ENCODE measurements at places on chromosomes 5 and 9. TPM values are rescaled to one million over a fixed set of nuclear protein-coding genes. Genes with fewer than 3 reads are reported as not detected.

DNA sequence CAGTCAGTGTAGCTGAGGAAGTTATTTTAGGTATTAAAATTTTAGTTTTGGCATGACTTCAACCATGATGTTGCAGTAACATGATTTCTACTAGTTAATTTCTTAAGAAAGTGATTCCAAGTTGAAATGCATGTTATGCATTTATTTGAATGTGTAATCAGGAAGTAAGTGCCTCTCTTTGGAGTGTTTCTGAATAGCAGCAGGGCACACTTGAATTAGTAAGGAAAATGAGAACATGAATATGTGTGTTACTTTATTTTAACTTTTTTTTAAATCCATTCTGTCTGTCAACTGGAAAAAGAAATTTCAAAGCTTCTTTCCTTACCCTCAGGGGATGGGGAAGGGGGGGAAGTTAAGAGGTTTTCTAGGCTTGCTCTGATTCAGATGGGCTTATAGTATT lies 40.4 kb downstream of the CTNNA1 start:
- DNase-seq, result no peak

DNA sequence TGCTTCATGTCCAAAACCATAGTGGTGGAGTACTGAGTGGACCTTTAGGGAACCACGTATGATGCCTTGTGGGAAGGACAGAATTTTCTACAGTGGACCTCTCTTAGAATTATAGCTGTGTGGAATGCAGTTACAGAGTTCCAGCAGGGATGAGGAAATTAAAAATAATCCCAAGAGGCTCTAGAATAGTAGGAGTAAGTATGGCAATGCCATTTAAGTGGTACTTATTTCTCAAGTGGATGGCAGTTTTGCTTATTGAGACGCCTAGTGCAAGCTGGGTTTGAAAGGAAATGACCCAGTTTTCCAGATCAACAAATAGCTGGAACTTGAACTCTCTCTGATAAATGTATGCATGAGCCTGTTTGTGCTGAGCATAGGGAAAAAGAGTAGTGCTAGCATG lies 431.6 kb downstream of the PRR16 start:
- no peak for DNase-seq

DNA sequence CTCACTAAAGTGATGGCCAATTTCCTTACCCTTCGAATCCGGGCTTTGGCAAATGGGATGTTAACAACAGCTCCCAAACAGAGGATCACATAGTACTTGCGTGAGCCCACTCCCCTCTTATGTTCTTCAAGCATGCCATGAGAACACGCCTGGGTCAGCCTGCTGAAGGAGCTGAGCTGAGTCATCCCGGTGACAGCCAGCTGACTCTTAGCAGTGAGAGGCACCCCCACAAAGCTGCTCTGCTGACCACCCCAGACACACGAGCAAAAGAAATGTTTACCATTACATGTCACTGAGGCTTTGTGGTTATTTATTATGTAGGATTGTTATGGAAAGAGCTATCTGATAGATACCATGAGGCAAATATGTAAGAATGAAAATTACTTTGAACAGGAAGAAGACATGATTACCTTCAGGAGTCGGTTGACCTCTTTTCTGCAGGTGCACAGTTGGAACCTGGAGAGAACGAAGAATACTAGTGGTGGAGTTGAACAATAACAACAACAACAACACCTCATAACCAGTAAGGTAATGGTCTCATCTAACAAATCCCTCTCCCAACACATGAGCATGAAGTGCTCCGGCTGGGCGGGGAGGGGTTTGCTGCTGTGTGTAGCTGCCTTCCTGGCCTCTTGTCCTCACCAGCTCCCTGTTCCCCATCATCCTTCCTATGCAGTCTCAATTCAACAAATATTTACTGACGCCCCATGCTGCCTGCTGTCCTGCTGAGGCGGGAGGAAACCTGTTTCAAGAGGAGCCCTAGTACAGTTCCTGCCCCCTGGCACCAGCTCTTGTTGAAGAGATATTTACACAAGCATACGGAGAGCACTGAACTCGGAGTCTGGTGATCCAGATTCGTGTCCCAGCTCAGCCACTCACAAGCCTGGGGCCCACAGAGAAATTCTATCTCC lies 69.4 kb upstream of the LHFPL2 start:
- DNase-seq, result peak; percentile 40

DNA sequence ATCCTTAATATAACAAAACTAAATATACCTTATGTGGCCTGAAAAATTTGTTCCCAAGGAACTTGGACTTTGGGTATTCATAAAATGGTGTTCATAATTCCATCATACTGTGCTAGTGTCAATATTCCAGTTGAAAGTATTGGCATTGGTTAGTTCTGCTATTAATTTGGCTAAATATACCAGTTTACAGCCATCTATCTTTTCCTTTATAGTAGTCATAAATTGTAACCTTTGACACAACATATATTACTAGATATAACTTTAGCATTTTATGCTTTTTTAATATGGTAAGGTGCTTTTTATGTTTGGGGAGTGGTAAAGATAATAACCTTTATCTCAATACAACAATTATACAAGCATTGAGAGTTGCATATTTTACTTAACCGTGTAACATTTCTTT lies 23.7 kb downstream of the SPATA31D1 start:
- DNase-seq, result no peak

GRCh38 chr5:56567278-56567677 lies 248.1 kb upstream of the MAP3K1 start:
- no peak for DNase-seq

GRCh38 chr5:131382407-131383395 lies 118.8 kb downstream of the CDC42SE2 start:
- peak; percentile 87 for DNase-seq

DNA sequence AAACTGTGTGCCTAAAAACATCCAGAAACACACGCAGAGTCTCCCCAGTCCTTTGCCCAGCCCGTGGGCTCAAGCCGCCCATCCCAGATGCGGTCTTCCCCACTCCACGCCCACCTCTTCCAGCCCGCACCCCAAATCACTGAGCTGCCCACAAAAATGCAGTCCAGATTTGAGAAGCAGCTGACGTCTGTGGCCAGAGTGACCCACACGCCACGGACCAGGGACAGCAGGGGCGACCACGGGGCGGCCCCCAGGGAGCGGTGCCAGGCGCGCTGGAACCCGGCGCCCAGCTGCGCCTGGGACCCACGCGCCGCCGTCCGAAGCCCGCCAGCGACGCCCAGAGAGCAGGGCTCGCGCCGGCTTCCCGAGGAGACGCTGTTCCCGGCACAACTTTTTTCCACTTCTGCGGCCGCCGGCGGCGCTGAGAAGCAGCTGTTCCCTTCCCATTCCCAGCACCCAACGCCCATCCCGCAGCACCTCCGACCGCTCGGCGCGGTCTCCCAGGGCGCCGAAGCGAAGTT lies 674 bp downstream of the LHFPL2 start:
- DNase-seq, result no peak

DNA sequence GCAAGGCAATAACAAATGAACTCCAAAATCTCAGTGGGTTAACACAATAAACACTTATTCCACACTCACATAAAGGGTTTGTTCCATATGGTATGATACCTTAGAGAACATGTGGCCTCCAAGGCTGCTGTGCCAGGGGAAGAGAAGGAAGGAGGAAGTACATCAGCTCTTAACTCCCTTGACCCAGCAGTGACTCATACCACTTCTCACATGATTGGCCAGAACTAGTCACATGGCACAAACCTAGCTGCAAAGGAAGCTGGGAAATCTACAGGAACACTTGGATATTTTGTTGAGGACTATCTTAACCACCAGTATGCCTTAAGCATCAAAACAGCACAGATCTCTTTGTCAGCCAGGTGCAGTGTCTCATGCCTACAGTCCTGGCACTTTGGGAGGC lies 99.3 kb downstream of the SLIT3 start:
- DNase-seq, result no peak

DNA sequence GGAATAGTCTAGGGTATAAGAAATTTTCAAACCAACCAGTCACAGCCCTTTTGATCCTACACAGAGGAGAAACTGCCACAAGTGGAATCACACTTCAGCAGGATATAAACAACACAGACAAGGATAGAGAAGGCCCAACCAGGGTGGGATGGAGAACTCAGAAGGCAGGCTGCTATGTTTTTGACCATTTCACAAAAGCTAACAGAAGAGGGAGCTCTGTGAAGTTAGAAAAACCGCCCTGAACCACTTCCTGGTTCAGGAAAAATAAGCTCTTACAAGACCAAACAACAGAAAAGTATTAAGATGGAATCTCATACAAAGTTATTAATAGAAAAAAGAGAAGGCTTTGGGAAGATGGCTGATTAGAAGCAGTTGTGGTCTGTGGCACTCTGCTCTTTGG lies 960 bp upstream of the IFNB1 start:
- DNase-seq, result peak; percentile 37

DNA sequence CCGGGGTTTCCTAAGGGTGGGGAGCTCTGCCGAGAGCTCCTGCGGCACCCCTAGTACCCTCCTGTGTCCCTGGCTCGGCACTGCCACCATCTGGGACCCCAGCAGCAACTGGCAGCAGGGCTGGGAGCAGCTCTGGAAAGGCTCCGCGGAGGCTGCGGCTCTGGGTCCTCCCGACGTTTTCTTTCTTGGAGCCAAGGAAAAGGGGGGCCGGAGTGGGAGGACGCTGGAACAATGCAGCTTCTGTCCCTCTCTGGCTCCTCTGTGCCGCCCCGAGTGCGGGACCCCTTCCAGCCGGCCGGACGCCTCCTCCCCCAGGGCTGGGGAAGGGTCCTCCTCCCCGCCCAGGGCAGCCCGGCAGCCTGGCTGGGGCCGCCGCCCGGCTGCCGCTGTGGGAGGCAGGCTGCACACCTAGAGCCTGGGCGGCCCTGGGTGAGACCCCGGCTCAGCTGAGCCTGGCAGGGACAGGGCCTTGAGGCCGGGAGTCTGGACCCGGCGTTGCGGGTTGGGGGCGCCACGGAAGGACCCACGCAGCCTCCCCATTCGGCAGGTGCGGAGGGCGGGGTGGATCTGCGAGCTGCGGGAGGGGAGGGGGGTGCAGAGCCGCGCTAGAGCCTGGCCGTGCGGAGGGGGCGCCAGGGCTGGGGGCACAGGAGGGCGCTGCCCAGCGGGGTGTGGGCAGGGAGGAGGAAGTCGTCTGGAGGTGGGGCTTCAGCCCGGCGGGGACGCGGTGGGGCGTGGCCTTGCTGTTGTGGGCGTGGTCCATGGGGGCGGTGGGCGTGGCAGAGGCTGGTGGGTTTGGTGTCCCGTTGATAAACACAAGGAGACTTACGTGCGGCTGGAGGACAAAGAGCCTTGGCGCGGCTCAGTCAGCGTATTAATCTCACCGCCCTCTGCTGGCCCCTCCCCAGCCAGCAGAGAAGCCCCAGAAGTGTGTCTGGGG lies 15.1 kb downstream of the GPSM1 start:
- DNase-seq, result peak; percentile 82

DNA sequence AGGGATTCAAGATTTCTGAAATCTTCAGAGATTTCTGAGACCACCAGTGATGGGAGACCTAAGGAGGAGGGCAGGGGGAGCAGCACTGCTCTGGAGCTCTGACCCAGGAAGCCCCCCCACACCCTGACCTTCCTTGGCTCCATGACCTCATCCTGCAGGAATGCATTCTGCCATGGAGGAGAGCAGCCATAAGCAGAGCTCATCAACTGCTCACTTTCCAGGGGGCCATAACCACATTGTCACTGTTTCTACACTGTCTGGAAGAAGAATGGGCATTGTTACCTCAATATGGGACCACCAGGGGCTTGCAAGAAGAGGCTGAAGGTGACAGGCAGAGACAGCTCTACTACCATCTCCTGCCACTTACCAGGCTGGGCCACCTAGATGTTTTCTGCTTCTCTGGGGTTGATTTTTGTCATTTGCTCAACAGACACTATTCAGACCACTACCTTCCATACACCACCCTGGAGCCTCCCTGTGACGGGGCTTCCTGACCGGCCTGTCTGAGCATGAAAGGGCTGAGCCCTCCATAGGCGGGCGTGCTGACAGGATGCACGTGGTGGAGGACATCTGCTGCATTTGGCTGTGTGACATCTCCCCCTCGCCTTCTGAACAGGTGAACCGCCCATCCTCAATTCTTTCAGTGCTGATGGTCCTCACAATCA lies 2.3 kb upstream of the TSC1 start:
- DNase-seq, result no peak

DNA sequence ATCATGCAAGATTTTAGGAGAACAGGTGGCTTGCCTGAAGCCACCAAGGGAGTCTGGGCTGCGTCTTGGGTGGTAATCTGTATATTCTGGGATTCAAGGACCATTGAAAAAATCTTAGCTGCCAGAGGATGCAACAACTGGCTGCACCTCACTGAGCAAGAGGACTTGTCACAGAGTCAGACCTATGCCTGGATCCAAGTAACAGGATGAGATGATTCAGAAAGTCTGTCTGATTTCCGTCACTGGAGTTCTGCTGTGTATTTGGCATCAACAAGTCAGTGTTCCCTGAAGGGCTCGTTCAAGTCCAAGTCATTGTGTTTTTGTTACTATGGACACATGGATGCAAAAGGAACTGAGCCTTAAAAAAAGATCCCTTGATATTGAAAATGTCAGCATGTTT lies 37.8 kb upstream of the CARTPT start:
- DNase-seq, result no peak

DNA sequence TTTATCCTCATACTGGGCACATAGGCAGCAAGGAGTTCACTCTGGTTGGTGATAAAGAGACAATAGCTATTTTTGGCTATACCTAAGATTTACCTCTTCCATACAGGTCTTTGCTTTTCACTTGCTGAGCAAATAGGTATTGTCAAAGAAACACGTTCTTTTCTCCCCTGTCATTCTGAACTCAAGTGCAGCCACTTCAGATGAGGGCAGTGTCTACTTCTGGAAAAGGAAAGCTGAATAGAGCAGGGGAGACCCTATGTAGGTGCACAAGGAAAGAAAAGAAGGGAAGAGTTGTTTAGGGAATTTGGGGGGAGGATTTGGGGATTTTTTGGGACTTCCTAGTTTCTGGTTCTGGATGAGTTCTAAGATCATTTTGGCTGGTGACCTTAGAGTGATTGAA lies 109.6 kb downstream of the ATP10B start:
- DNase-seq, result no peak

DNA sequence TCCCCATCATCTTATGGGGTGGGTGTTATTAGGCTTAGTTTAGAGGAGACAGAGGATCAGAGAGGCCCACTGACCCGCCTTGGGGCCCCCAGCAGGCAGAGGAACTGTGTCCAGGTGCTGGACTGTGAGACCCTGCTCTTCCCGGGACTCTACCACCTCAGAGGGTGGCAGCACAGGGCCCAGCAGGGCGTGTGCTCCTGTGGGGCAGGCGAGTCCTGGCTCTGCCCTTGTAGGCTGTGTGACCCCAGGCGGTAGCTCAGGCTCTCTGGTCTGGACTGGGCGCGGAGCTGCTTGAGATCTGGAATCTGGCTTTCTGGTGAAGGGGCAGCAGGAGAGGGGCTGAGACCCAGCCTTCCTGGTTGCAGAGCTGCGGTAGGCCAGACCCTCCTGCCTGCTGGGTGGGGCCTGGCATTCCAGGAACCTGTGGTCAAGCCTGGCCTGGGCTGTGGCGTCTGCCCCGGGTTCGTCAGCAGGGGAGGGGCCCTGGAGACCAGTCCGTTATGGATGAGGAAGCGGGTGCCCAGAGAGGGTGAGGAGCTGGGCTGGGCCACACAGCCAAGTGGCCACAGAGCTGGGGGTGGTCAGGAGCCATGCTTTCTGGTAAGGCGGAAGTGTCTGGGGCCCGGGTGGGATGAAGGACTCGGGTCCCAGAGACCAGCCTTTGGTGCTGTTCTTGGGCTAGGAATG lies 46.5 kb downstream of the RXRA start:
- DNase-seq, result no peak

Gene FBXL7
- not detected for total RNA-seq

Gene SGCD
- total RNA-seq, result not detected

Gene CMYA5
- total RNA-seq, result 0.13 TPM

Gene LCN15
- not detected for total RNA-seq

Gene CTXN3
- not detected for total RNA-seq

Gene PTPRD
- not detected for total RNA-seq
